Stimulated activated CD8-positive, alpha-beta memory T cell treated with anti-CD3 and anti-CD28 coated beads, Interleukin-4, amount 100 ng/mL, for 1 hour (primary cell): ENCODE measurements at places on chromosomes 5 and 9.

- no peak for DNase-seq
Measured at GRCh38 chr9:126114409-126114760, 212.2 kb upstream of the MVB12B start.

DNA sequence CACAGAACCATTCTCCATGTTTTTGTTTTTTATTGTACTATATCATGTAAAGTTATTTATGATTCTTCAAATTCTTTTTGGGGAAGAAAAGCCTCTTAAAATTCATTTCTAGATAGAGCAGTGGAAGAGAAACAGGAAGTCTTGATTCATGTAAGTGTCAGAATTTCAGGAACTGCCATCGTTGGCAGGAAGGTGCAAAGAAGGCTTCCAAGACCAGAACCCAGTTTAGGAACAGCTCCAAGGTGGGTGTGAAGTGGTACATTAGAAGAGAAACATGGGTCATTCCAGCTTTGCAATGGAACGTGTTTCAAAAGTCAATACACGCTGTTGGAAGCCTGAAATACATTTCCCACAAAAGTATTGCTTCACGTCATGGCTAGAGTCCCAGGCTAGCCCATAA, 14.8 kb downstream of the SAXO1 start:
- DNase-seq, result no peak

DNA sequence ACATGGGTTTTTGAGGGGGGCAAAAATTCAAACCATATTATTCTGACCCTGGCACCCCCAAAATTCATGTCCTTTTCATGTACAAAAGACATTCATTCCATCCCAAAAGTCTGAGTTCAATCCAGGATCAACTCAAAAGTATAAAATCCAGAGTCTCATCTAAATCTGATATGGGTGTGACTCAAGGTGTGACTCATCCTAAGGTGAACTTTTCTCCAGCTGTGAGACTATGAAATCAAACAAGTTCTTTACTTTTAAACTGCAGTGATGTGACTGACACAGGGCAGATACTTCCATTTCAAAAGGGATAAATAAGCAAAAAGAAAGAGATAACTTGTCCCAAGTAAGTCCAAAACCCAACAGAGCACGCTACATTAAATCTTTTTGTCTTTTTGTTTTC, 20.6 kb upstream of the CYLC2 start:
- no peak for DNase-seq

- DNase-seq, result no peak
Measured at GRCh38 chr5:151079838-151080612, 809 bp downstream of the TNIP1 start.

GRCh38 chr5:115775999-115776398, 40.5 kb downstream of the CDO1 start:
- DNase-seq, result no peak

GRCh38 chr5:15500325-15501001, 483 bp downstream of the FBXL7 start:
- no peak for DNase-seq

DNA sequence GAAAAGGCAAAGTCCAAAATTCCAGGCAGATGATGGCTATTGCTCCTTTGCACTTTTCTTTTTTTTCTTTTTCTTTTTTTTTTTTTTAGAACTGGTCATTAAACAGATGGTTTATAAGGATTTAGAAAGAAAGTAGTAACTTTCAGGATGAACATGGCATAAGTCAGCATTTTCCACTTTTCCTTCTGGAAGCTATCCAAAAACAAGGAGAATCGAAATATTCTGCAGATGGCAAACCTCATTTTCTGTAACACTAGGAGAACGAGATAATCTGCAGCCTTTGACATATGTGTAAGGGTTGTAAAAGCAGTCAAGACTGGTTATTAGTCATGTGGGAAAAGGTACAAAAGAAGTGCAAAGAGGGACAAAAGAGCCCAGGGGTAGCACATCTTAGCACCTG, 69.1 kb upstream of the PUM3 start:
- DNase-seq, result no peak

- no peak for DNase-seq
Measured at GRCh38 chr5:73591102-73591695, 25.7 kb downstream of the UTP15 start.

DNA sequence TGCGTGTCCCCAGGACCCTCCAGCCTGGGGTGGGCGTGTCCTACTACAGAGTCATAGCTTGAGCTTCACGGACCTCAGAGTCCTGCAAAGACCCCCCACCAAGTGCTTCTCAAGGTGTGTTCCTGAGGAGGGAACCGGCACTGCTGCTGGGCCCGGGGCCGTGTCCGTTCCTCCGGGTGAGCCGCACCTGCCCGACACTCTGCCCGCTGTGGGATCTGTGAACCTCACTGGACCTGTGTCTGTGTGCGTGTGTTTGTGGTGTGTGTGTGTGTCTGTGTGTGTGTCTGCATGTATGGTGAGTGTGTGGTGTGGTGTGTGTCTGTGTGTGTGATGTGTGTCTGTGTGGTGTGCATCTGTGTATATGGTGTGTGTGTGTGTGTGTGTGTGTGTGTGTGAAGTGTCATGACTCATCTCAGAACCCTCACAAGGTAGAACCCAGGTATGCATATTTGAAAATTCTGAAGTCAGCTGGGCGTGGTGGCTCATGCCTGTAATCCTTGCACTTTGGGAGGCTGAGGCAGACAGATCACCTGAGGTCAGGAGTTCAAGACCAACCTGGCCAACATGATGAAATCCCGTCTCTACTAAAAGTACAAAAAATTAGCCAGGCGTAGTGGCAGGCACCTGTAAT, 40.9 kb upstream of the RXRA start:
- DNase-seq, result no peak

DNA sequence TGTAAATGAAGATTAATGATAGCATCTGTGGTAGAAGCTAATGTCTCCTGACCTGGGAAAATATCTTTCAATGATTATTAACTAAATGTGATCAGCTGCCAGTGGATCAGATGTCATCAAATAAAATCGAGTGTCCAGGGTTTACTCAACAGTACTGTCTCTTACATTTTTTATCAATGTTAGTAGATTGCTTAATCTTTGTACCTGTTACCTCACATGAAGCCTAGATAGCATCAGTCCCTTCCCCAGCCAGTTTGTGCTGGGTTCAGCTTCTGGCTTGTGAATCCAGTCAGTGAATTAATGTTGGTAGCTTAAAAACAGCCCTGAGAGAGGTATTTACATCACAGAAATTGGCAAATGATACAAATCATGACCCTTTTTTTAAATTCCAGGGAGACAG, 134.4 kb downstream of the GHR start:
- DNase-seq, result no peak

DNA sequence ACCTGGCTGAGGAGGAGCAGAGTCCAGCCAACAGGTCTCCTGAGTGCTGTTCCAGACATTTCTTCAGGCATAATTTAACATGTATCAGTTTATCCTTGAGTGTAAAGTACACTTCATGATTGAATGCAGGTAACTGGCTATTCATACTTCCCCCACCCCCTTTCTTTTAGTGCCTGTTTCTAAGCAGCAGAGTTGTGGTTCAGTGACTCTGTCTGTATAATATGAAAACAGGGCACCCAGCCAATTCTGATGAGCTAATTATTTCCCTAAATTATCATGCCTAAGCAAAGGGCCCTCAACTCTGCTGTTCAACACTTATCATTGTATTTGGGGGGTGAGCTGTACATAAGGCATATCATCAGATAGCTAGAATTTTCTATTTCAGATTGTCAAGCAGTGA, 51.9 kb upstream of the ZSWIM6 start:
- DNase-seq, result no peak

- no peak for DNase-seq
Measured at GRCh38 chr9:109317311-109317978, 3.4 kb downstream of the EPB41L4B start.

DNA sequence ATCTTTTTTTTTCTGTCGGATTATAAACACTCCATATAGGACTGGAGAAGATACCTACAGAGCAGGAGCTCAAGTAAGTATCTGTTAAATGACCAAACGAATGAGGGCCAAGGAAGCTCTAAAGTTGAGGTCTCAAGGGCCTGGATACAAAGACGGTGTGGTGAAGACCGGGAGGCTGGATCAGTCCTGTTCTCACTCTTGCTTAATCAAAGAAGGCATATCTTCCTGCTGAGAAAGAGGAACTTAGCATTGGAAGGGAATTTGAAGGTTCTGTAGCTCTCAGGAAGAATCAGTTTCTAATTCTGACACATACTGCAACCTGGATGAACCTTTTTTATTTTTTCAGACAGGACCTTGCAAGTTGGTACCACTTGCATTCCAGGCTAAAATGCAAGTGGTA, 28.3 kb upstream of the PAX5 start:
- DNase-seq, result no peak

GRCh38 chr5:33369485-33370465, 71.0 kb upstream of the TARS1 start:
- no peak for DNase-seq

DNA sequence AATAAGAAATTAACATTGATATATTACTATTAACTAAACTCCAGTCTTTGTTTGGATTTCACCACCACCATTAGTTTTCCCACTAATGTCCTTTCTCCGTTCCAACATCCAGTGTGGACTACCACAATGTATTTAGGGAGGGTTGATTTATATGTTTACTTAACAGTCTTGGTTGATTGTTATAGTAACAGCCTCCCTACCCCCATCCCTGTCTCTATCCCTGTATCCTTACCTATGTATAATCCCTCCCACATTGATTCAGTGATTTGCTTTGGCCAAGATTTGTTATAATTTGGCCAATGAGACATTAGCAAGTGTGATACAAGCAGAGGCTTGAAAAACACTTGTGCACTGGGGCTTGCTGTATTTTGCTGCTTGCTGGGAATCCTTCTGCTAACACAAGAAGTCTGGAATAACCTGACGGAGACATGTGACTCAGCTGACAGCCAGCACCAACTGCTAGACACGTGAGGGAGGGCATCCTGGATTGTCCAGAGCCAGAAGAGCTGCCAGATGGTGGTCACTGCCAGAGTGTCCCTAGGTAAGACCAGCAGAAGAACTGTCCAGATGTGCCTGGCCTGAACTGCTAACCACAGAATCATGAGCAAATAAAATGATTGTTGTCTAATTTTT, 51.2 kb upstream of the TCF7 start:
- DNase-seq, result no peak

- DNase-seq, result no peak
Measured at GRCh38 chr5:109484597-109484996, 74.8 kb upstream of the PJA2 start.

- DNase-seq, result no peak
Measured at GRCh38 chr5:75465480-75465879, 45.9 kb downstream of the CERT1 start.

- no peak for DNase-seq
Measured at GRCh38 chr9:38413283-38413682, 11.0 kb downstream of the IGFBPL1 start.

DNA sequence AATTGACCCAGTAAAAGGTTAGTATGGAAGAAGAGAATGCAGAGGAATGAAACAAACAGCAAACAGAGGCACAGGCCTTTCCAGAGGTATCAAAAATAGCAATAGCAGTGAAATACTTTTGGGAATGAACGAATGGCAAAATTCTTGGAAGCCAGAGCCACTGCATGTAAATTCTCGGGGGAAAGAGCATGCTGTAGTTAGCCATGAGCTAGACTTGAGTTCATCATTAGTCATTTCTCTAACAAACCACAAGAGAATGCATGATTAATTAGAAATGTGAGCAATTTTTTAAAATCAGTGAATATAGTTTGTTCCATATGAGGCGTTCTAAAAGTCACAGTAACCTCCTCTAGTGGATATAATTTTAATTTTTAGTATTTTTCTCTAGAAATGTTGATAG, 170.3 kb upstream of the PRR16 start:
- no peak for DNase-seq

GRCh38 chr9:17005056-17005823, 129.6 kb upstream of the CNTLN start:
- no peak for DNase-seq

- no peak for DNase-seq
Measured at GRCh38 chr5:2177244-2177643, 294.5 kb upstream of the IRX4 start.

GRCh38 chr5:8410618-8411017, 541.7 kb downstream of the MTRR start:
- DNase-seq, result no peak

GRCh38 chr5:110865400-110866094, 126.7 kb downstream of the SLC25A46 start:
- DNase-seq, result no peak

DNA sequence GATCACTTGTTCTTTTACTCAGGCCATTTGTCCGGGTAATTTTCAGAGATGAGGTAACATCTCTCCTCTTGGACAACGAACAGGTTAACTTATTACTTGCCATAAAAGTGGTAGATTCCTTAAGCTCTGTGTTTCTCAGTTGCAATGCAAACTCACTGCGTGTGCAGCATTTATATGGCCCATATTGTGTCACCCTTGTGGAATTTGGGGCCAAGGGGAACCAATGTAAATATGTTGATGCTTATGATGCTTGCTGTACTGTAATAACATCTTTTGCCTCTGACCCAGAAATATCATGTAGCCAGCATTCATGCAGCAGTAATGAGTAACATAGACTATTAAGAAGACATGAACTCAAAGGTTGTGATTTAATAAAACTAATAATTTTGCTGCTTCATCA, 175.8 kb downstream of the ADAMTS6 start:
- DNase-seq, result no peak

DNA sequence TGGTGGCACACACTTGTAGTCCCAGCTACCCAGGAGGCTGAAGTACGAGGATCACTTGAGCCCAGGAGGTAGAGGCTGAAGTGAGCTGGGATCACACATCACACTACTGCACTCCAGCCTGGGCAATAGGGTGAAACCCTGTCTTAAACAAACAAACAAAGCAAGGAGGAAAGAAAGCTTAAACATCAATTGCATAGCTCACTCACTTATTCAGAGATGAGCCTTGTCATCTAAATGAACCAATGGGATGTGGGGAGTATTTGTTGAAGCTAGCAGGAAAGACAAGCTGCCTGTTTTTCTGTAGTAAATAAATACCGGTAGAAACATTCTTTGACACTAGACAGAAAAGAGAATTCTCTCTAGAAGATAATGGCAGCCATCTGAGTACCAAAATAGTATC, 161.0 kb upstream of the SLC12A2 start:
- no peak for DNase-seq

DNA sequence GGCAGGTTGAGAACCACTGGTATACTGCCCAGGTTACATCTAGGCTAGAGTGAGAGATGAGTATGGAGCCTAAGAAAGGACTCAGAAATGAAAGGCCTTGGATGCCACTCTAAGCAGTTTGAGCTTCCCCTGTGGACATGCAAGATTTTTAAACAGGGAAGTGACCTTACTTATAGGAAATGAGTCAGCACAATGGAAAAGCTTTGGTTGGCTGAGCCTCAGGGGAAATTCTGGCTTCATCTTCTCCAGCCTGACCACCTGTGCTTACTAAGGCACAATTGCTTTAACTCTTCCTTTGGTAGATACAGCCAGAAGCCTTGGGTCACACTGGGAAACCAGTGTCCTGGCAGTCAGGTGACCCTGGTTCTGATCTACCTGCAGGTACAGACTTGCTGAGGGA, 380.2 kb upstream of the ZNF462 start:
- DNase-seq, result no peak
